ENCODE measurements at places on chromosomes 16 and 17.

DNA sequence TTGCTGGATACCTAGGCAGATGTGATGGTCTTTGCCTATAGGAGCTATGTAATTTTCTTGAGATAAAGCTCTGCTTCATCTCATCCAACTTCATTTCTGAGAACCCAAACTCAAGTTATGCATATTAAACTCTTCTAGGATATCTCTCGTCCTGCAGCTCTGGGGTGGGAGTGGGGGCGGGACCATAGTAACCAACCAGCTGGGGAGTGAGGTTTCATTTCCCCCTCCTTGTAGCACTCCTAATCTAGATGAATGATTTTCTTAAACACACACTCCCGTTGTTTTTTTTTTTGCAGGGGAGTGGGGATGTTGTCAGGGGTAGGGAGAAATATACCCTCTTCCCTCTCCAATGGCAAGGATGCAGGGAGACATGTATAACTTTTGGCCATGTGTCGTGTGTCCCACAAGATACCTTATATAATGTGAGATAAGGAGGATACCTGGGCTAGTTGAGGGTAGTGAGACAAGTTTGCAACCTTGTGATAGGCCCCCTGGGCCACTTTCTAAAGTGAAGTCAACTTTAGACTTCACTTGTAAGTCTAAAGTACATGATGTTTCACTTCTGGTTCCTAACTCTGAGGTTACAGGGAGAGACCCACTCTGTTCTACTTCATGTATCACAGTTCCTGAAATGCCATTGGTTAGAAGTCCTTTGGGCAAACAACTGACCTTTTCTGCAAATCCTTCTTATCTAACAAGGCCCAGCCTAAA is 10.5 kb upstream of the HEATR6 start:
- DNase-seq = no peak

GRCh38 chr16:58497935-58498334 is 2.0 kb upstream of the NDRG4 start:
- no peak for DNase-seq

GRCh38 chr17:61467416-61468262 is 15.4 kb downstream of the TBX4 start:
- no peak for DNase-seq

DNA sequence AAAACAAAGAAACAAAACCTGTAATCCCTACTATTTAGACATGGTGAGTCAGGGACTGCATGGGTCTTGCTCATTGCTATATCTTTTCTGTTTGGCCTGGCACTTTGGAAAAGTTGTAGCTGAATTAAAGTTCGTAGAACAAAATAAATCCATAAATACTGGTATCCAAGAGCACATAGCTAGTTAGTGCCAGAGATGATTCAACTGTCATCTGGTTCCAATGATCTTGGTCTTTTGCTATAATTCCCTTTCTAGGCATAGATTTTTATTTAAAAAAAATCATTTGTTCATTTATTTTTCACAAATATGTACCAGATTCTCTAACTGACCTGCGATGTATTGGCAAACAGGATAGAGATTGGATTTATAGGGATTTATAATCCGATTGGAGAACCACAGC is 1436.1 kb upstream of the GOT2 start:
- no peak for DNase-seq

- no peak for DNase-seq
These were observed 25.2 kb downstream of the C16orf95 start for GRCh38 chr16:87291944-87292343.

Data from T1000 (cell line).